ENCODE measurements at places on chromosomes 12 and 14. TPM values are rescaled to one million over a fixed set of nuclear protein-coding genes. Genes with fewer than 3 reads are reported as not detected.

The DBX2 gene
- total RNA-seq, result not detected

DNA sequence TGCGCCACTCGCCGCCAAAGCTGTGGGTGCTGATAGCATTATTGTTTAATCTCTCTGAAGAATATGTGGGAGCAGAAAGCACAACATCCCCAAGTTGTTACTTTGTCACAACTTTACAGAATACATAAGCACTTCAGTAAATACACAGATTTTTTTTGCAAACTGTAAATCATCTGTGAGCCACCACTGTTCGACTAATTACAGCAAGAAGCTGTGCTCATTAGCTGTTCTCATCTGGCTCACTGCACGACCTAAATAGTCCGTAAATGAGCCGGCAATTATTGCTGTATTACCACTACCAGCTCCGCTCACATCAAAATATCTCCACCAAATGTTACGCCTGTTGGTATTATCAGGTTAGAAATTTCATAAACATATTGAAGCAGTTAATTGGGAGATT lies 228.9 kb upstream of the PRKD1 start:
- H3K4me1 ChIP-seq, result no peaks in the 10 kb centered on the region
- H3K36me3 ChIP-seq, result no peaks in the 10 kb centered on the region
- no peak for DNase-seq
- no peaks in the 10 kb centered on the region for H3K27me3 ChIP-seq
- no peak overlapping the region for H3K4me3 ChIP-seq

The SLC7A8 gene
- total RNA-seq, result 23.5 TPM

The SLC7A7 gene
- 9.6 TPM for total RNA-seq

DNA sequence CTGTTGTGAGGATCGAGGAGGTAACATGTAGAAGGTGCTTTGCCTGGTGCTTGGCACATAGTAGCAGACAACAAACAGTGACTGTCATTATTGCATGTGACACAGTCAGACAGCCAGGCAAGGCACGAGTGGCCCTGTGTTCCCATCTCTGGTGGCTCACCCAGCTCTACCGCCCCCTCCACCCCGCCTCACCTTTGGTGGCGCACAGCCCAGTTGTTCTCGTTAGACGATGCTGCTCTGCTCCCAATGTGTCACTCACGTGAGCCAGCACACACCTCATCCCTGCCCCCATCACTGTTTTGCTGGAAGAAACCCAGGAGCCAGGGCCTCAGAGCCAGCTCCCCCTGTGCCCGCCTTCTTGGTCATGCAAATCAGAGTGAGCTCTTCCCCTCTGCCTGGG lies 113.3 kb downstream of the CALM1 start:
- no peak overlapping the region for H3K27ac ChIP-seq
- H3K4me3 ChIP-seq, result no peak overlapping the region
- H3K36me3 ChIP-seq, result no peaks in the 10 kb centered on the region
- DNase-seq, result no peak
- H3K27me3 ChIP-seq, result no peaks in the 10 kb centered on the region

The KRT6C gene
- total RNA-seq, result not detected

DNA sequence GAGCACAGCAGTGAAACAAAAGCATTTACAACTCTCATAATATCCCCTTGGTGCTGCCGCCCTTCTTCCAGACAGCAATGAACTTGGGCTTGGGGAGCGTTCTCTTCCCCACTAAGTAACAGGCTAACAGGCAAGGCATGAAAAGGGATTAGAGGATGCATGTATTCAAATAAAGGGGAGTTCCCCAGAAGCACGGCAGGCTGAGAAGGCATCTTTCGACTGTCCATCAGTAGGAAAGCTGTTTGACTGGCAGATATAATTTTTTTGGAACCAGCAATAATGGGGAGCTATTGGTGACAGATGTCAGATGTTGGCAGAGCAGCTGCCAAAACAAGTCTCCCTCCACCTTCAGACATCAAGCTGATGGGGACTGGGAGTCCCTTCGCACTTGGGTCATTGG lies 9.2 kb upstream of the TIGAR start:
- no peaks in the 10 kb centered on the region for H3K27me3 ChIP-seq
- no peak overlapping the region for H3K4me3 ChIP-seq

DNA sequence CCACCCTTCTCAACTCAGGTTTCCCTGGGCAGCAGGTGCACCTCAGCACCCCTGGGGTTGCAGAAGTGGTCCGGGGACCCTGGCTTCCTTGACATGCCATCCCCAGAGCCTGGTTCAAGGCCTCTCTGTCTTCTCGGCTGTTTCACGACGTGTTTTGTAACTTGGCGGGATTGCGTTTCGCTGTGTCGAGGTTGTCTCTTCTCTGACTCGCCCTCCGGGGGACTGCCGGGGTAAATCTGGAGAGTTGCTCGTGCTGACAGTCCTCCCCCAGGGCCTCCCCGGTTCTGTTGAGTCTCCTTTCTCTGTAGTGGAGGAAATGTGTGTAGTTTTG lies 25.6 kb downstream of the MEG3 start:
- no peak overlapping the region for H3K4me3 ChIP-seq
- DNase-seq, result no peak
- no peaks in the 10 kb centered on the region for H3K4me1 ChIP-seq
- no peak overlapping the region for H3K27ac ChIP-seq

The PRB2 gene
- total RNA-seq, result not detected

All from esophagus muscularis mucosa (tissue), 4 donors.